ENCODE measurements at places on chromosomes 3 and 15.
A peak's percentile ranks its signal among the peaks of the same experiment; 100 is the strongest.

GRCh38 chr3:58106640-58107039 is 98.4 kb downstream of the FLNB start:
- DNase-seq, result no peak

GRCh38 chr15:75749820-75750219 is 37.2 kb upstream of the CSPG4 start:
- DNase-seq, result no peak

GRCh38 chr3:185479373-185479945 is 19.4 kb downstream of the TMEM41A start:
- no peak for DNase-seq

GRCh38 chr15:78411061-78411460 is 27.0 kb upstream of the IREB2 start:
- no peak for DNase-seq

DNA sequence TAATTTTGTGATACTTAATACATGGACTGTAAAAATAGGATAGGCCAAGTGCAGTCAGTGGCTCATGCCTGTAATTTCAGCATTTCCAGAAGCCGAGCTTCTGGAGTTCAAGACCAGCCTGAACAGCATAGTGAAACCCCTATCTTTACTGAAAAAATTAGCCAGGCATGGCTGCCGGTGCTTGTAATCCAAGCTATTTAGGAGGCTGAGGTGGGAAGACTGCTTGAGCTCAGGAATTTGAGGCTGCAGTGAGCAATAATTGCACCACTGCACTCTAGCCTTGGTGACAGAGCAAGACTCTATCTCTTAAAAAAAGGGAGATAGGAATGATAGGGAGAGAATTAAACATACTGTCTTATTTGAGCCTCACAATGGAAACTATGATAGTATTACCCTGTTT is 51.0 kb downstream of the GMPS start:
- DNase-seq, result no peak

DNA sequence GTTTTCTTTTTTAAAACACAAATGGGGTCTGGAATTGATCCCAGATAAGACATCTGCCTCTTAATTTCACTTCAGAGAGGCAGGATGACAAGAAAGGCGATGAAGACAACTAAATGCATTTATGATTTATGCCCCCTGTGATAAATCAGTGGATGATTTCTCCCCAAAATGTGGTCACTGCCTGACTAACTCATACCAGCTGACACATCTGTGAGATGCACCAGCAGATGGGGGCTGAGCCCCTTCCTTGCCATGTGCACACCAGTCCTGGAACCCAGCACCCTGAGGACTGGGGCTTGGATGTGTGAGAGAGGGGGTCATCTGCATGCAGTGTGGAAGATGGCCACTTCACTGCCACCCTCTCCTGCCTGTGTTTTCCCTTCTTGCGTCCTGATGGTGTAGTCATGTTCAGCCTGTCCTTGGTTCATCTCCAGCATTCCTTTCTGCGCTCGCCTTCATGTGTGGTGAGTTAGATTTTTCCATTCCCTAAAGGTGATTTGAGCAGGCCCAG is 264.3 kb downstream of the LRTM1 start:
- no peak for DNase-seq

DNA sequence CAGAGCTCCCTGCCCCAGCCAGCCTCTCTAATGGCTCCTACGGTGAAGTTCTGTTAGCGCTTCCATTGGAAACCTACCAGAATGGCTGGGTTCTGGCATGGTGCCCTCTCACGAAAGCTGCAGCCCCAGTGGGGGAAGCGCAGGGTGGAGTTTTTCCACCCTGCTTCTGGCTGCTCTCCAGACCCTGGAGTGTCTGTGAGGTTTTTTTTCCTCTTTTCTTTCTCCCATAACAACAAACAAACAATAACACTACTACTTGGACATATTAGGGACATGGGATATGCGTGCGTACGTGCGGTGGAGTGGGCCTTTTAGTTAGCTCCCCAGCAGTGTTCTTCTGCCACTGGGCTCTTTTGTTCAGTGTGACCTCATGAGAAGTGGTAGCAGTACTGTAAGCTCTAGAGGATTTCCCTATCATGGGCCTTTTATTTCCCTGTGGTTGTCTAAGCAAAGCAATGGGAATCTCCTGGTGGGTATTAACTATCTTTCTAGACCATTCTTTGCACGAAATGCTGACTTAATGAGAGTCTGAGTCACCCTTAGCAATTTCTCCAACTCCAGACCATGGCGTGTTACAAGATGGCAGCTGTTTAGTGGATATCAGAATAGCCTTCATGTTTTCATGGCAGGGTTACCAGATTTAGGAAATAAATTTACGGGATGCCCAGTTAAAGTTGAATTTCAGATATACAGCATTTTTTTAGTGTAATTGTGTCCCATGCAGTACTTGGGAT is 161.9 kb downstream of the FNDC3B start:
- DNase-seq, result peak; percentile 50

DNA sequence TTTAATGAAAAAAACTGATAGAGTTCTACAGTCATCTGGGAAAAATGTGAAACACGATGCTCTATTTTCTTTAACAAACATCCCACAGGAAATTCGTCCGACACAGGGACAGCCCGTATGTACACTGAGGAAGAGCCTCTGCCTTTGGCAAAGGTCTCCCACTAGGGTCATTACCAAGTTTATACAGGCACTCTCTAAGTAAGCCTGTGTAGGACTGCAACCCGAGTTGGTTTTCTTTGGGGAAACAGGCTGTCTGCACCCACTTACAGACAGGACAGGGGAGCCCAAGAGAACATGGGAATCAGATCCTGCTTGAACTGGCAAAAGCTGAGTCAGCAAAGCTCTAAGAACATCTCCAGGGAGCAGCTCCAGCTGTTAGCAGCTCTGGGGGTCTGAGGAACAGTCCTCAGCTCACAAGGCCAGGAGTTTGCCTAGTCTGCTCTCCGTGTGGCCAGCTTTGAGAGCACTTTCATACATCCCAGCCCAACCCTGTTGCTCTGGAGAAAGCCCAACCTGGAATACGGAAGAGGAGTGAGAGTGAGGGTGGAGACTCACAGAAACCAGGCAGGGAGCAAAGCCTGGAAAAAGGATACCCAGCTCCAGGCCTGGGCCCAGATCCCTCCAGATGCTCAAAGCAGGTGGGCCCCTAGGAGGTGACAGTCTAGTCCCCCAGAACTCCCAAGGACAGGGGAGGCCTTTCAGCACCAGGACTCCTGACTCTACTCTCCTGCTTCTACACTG is 1.9 kb downstream of the TBC1D2B start:
- peak; percentile 87 for DNase-seq
